ENCODE measurements at places on chromosomes 7 and 10. TPM values are rescaled to one million over a fixed set of nuclear protein-coding genes. Genes with fewer than 3 reads are reported as not detected.

GRCh38 chr10:47082055-47082784 lies 171.0 kb downstream of the PTPN20 start:
- DNase-seq, result no peak

GRCh38 chr10:95254629-95255028 lies 36.2 kb downstream of the PDLIM1 start:
- DNase-seq, result no peak

ZC3HAV1 gene
- 77.1 TPM for total RNA-seq

EPHB6 gene
- total RNA-seq, result 3.0 TPM

DNA sequence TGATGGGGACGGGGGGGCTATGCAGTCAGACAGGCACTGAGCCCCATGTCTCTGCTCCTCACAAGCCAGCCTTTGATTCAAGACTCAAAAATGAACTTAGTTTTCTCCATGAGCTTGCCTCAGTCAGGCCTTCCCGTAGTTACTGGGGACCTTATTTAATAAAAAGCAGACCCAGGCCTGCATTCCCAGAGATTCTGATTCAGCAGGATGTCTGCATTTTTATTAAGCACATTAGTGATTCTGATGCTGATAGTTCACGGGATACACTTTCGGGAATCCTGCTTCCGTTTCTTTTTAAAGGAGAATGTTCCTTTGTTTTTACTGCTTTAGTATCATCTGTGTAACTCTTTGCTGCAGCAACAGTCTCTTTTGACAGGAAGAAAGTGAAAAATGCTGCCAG lies 28.3 kb upstream of the PLPP4 start:
- no peak for DNase-seq

SFRP4 gene
- not detected for total RNA-seq

DNA sequence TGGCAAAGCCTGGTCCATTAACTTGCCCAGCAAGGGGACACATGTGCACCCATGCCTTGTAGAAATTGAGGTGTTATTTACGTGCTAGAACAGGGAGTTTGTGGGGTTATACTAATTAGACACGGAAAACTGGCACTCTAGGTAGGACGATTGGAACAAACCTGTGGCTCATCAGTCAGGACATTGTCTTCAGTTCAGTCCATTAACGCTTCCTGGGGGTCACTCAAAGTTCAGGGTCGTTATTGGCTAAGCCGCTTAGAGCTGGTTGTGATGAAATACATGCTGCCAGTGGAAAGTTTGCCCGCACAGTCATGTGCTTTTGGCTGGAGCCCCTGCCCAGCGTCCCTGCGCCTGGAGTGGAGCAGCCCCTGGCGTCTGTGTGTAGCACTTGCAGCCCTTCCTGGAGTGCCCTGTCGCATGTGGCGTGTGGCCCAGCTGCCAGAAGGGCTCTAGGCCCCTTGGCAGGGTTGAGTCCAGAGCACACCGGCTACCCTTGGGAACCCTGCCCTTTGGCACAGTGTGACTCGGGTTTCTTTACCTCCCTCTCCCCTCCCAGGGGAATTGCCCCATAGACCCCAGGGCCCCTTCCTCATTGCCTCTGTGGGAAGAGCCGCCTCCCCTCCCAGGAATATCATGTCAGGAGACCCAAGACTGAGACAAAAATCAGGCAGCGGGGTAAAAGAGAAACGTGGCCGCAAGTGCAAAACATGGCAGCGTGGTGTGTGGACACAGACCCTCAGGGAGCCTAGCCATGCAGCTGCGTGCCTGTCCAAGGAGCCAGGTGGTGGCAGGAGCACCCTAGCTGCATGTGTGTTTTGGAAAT lies 9.8 kb downstream of the ZNF775 start:
- no peak for DNase-seq

AMPH gene
- 0.14 TPM for total RNA-seq

DNA sequence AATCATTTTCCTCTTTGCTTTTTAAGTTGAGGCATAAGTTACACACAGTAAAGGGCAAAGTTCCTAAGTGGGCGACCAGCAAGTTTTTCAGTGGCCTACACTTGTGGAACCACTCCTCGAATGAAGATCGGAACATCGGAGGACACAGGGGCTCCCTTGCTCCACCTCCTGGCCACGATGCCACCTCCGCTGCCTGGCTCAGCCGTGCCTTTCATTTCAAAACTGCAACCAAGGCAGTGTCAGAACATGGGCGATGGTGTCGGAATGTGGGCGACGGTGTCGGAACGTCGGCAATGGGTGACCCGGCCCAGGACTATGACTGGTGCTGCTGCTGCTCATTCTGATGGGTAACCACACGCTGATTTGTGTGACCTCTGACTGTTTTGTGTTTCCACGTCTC lies 9.6 kb upstream of the VIPR2 start:
- no peak for DNase-seq

DNA sequence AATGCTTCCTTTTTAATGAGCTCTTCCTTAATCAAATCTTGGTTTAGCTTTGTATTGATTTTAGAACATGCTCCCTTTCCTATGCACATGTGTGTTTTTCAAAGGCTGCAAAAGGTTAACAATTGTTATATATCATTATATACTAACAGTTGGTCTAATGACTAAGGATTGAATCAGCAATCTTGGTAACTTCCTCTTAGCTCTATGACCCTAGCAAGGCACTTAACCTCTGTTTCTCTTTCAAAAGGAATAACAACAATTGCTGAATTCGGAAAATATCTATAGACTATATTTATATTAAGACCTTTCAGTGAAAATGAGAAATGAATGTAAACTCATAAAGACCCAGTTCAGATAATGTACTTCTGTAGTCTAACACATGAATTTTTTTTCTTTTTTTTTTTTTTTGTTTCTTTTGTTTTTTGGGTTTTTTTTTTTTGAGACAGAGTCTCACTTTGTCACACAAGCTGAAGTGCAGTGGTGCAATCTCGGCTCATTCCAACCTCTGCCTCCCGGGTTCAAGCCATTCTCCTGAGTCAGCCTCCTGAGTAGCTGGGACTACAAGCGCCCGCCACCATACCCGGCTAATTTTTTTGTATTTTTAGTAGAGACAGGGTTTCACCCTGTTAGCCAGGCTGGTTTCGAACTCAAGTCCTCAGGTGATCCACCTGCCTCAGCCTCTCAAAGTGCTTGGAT lies 48.8 kb downstream of the HOXA1 start:
- DNase-seq, result no peak

DNA sequence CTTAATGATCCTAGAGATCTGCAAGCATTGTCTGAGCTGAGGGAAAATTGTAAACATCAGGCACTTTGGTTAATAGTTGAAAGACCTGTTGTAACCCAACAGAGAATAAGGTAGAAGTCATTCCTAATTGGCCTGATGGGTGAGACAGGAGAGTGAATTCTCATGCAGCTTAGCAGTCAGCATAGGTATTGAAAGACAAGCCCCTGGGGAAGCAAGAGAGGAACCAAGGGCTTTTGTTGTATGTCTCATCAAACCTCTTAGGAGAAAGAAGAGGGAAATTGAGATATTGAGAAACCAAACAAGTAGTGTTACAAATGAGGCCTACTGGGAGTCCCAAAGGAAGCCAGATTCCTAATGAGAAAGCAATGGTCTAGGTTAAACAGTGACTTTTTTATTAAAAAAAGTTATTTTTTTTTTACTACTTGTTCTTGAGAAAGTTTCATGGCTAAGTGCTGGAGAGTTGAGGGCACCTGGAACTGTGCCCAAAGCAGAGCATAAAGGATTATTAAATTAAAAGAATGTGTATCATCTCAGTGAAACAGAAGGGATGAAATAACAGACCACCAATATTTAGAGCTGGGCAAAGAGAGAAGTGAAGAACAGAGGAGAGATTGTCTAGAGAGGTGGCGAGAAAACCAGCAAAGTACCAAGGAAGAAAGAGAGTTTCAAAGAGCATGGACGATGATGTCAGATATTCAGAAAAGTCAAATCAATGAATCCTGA lies 168.9 kb downstream of the CDK14 start:
- DNase-seq, result no peak

UBN2 gene
- total RNA-seq, result 14.1 TPM

- no peak for DNase-seq
Measured at GRCh38 chr7:151081170-151082101, 827 bp upstream of the FASTK start.

- no peak for DNase-seq
Measured at GRCh38 chr10:77207828-77208185, 429.8 kb downstream of the KCNMA1 start.

ERVW-1 gene
- total RNA-seq, result not detected

GIMAP6 gene
- 29.4 TPM for total RNA-seq

DNA sequence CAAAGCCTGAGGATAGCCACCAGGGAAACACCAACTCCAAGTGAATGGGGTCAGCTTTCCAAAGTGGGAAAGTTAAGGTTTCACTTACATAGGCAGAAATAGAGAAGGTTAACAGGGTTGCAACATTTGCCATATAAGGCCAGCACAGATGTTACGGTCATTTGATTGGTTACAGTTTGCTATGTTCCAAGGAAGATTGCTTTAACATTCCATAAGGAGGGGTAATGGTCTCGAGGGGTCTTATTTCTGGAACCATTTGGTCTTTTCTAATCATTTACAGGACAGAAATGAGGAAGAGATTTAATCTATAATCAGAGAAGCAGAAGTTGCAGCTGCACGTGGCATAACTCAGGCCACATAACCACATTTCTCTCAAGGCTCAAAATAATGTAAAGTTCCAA lies 679.4 kb upstream of the C7orf33 start:
- DNase-seq, result no peak

DNA sequence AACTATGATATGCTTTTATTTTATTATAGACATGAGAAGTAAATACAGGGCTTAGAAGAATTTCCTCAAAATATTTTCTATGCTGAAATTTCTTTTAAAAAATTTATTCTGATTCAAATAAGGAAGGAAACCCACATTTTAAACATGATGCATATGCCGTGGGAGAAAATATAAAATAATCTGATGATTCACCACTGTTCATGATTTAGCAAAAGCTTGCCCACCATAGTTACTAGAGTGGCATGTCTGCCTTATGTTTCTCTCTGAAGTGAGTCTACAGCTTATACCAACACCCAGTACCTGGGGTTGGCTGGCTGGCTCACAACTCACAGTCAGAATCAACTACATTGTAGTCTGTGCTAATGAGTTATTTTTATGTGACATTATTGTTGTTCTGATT lies 102.0 kb downstream of the GNAI1 start:
- no peak for DNase-seq

DNA sequence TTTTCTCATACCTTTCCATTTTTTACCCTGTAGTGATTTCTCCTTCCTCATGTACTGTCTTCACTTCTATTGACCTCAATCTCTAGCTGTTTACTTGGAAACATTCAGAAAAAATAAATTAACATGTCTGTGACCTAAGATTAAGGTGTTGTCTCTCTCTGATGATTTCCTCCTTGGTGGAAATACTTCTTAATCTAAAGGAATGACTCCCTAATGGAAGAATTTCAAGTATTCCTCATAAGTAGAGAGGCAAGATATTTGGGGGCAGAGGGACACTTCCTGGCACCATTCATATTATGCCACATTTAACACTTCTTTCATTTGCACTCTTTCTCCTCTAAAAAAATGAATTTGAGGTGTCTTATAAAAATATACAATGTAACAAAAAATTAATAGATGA lies 202.8 kb downstream of the NEBL start:
- DNase-seq, result no peak

GRCh38 chr7:108598914-108599580 lies 29.4 kb downstream of the DNAJB9 start:
- DNase-seq, result no peak

FBXO24 gene
- 0.37 TPM for total RNA-seq

DNA sequence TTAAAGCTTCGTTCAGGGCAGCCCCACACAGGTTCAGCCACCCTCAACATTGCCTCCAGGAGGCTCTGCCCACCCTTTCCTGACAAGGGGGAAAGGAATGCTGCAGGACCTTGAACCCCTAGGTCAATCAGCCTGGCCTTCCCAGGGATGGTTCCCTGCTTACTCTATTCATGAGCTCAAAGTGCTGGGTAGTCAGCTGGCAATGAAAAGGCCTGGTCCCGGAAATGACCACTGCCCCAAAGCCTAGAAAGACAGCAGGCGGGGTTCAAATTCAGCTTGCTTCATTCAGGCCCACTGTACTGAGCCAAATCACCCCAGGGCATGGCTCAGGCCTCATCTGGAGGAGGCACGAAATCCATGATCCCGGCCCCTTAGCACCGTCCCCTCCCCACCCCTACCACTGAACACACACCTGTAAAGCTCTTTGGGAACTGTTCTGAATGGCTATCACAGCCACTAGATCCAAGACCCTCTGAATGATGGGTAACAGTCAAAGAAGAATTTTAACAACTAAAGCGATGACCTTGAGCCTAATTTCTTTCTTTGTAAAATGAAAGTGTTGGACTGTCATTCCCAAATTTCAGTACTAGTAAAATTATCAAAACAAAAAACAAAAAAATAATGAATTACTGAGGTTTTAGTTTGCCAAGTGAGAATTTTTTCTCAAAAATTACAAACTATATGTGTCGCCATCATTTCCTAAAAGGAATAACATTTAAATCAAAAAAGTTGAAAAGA lies 1.0 kb downstream of the URGCP start:
- DNase-seq, result no peak

DNA sequence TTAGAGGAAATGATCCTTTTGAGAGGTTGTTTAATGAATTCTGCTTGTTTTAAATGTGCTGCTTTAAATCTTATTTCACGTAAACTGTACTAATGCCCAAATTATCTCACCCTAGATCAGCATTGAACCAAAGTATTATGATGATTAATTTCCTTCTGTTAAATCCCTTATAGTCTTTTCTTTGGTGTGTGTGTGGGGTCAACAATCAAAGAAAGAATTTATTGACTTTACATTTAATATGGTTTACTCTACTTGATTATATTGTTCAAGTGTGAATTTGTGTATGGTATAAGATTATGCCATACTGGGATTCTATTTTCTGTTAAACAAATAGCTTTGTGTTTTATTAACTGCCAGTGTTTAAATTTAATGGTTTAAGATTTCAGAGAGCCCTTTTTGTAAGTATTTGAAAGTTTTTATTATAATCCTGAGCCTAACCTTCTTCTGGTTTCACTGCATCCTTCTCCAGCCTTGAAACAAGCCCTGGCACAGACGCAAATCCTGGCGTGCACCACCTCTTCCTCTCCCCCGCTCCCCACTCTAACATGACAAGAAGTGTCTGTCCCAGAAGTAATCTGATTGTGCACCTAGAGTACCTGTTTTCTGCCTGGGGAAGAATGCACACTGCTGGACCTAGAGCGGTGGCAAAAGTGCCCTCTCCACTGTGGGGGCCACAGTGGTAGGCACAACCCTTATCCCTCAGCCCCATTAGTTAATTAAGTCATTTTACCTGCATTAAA lies 70.6 kb downstream of the KAT6B start:
- no peak for DNase-seq

MYOF gene
- 33.2 TPM for total RNA-seq

SPDYE2B gene
- total RNA-seq, result not detected

DNA sequence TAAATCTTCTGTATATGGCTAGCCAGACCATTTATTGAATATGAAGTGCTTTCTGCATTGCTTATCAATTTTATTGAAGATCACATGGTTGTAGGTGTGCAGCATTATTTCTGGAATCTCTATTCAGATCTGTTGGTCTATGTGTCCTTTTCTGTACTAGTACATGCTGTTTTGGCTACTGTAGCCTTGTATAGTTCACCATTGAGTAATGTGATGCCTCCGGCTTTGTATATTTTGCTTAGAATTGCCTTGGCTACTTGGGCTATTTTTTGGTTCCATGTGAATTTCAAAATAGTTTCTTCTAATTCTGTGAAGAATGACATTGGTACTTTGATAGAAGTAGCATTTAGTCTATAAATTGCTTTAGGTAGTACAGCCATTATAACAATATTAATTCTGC lies 1187.2 kb downstream of the XPNPEP1 start:
- no peak for DNase-seq

All from activated T-helper 2 cell treated with anti-CD3 and anti-CD28 coated beads, Interferon-gamma antibody, Interleukin-2, Interleukin-4, amounts not matched to agents 10 μg/mL and 5 μg/mL and 100 μg/mL, durations not matched to agents 14 hours and 24 hours and 36 hours (primary cell).